ENCODE measurements at places on chromosomes 4 and X. TPM values are rescaled to one million over a fixed set of nuclear protein-coding genes. Genes with fewer than 3 reads are reported as not detected.
A peak's percentile ranks its signal among the peaks of the same experiment; 100 is the strongest.

XPNPEP2 gene
- total RNA-seq = 0.16 TPM

- no peak overlapping the region for H3K27ac ChIP-seq
- DNase-seq = no peak
- H3K36me3 ChIP-seq = no peaks in the 10 kb centered on the region
- H3K27me3 ChIP-seq = no peaks in the 10 kb centered on the region
These were observed 41.4 kb downstream of the GUCY2F start for GRCh38 chrX:109440475-109440874.

DNA sequence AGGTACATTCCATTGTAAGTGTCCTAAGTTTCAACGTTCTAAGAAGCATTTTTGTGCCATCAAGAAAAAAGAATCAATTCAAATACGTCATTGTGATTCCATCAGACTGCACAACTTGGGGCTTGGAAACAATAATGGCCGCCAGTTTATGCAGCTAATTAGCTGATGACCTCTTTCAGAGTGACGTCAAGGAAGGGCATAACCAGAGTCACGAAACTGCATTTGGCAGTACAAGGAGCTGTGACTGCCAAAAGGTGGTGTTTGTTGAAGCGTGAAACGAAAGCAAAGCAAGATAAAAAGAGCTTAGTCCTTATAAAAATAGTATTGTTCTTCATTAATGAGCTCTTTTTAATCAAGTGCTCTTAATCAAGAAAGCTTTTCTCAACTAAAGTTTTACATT is 81.1 kb upstream of the SH3RF1 start:
- H3K27ac ChIP-seq = no peak overlapping the region
- no peaks in the 10 kb centered on the region for H3K4me1 ChIP-seq
- DNase-seq = no peak
- no peak overlapping the region for H3K4me3 ChIP-seq
- H3K27me3 ChIP-seq = no peaks in the 10 kb centered on the region

DNA sequence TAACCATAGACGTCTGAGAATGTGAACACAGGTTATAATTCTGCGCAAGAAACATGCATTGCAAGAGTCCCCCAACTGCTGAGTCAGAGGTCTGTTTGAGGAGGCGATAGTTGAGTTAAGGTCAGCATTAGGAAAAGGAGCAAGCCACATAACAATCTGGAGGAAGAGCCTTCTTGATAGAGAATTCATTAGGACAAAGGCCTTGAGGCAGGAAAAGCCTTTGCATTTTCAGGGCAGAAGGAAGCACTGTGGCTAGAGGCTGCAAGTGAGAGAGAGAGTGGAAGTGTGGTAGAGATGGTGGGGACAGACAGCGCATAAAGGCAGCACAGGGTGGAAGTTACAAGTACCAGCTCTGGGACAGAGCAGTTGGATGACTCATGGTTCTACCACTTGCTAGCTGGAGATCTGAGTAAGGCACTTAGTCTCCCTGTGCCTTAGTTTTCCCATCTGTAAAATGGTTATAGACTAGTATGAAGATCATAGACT is 125.8 kb upstream of the LNX1 start:
- no peak overlapping the region for H3K27ac ChIP-seq
- H3K4me1 ChIP-seq = no peaks in the 10 kb centered on the region
- no peak for DNase-seq
- no peak overlapping the region for H3K4me3 ChIP-seq

DNA sequence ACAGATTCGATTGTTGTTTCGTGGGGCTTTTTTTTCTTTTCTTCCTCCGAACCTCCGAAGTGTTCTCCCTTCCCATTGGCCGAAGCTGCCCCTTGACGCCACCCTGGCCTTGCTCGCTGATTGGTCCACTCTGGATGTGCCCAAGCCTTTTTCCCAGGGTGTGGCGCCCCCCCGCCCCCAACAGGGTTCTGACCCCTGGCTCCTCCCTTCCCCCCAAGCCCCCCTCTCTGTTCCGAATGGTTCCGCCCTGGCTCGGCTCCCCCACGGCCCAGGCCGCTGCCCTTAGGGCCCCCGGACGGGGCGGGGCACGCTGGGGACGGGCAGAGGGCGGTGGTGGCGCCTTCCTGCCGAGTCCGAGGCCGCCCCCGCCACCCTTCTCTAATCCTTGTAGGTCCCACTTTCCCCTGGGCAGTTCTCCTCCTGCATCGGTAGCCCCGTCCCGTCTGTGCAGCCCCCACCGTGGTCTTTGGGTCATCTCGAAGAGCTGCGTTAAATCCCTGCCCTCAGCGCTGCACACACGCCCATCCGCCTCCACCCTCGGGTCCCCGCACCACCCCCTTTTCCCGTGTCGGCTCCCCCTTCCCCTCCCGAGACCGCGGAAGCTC is 25.5 kb downstream of the UTP14A start:
- peak; percentile 68 for DNase-seq
- H3K27me3 ChIP-seq = peaks cover 3% of the 10 kb centered on the region
- H3K4me3 ChIP-seq = peak overlapping the region; percentile 69

GUCY1A1 gene
- total RNA-seq = 0.09 TPM

- no peak for DNase-seq
- H3K36me3 ChIP-seq = no peaks in the 10 kb centered on the region
- no peak overlapping the region for H3K4me3 ChIP-seq
- no peak overlapping the region for H3K27ac ChIP-seq
These were observed 15.9 kb upstream of the COX7B2 start for GRCh38 chr4:46924789-46925529.

DNA sequence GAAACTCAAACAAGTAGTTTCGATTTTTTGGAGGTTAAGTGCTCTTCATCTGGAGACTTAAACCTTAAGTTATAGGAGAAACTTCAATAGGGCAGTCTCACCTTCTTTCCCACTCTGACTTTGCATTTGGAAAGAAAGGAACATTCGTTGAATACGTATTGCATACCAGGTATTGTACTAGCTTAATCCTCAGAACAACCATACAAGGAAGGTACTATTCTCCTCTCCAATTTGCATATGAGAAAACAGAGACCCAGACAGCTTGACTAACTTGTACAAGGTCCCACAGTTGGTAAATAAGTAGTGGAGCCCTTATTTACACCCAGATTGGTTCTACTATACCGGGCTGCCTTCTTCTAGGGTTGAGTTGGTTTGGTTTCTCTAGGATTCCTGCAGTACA is 32.6 kb downstream of the AMOT start:
- H3K4me1 ChIP-seq = no peaks in the 10 kb centered on the region
- H3K27ac ChIP-seq = no peak overlapping the region
- no peak for DNase-seq
- no peak overlapping the region for H3K4me3 ChIP-seq

DNA sequence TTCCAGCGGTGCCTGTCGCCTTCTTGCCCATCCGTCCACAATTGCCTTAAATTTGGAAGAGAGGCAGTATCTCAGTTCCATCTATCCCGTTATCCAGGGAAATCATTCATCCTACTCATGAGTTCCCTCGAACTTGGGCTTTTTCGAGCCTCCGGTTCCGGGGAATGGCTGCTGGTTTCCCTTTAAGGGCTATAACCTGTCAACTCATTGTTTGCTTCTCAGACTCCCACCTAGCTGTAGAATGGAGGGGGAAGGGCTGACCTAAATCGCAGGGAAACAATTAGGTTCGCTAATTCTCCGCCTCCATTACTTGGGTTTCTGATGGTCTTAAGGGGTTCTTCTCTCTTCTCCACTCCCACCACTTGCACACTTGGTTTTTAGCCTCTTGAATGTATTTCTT is 1.2 kb downstream of the UCHL1 start:
- H3K4me3 ChIP-seq = peak overlapping the region; percentile 62
- H3K27ac ChIP-seq = no peak overlapping the region
- peaks cover 51% of the 10 kb centered on the region for H3K27me3 ChIP-seq
- peaks cover 10% of the 10 kb centered on the region for H3K4me1 ChIP-seq

- H3K36me3 ChIP-seq = no peaks in the 10 kb centered on the region
- no peaks in the 10 kb centered on the region for H3K27me3 ChIP-seq
These were observed 172.4 kb downstream of the PDGFC start for GRCh38 chr4:156799121-156799589.

DNA sequence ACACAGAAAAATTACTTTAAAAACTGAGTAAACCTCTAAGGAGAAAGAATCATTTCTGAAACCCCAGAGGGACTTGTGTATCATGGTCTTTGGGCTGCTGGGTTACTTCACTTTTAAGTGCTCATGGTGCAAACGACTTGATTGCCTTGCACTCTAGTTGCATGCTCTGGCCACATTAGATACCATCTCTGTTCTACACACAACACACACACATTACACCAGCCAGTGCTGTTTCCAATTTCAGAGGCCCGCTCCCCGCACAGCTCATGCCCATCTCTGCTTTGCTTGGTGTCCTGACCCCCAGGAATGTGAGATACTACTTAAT is 2.1 kb downstream of the PPP3CA start:
- peaks cover 13% of the 10 kb centered on the region for H3K27me3 ChIP-seq
- peaks cover 42% of the 10 kb centered on the region for H3K4me1 ChIP-seq
- H3K36me3 ChIP-seq = no peaks in the 10 kb centered on the region
- peak overlapping the region; percentile 95 for H3K4me3 ChIP-seq
- peak overlapping the region; percentile 75 for H3K27ac ChIP-seq

- no peaks in the 10 kb centered on the region for H3K27me3 ChIP-seq
- DNase-seq = no peak
- H3K4me1 ChIP-seq = no peaks in the 10 kb centered on the region
- H3K36me3 ChIP-seq = no peaks in the 10 kb centered on the region
These were observed 89.4 kb upstream of the TLL1 start for GRCh38 chr4:165783626-165784025.

PCSK1N gene
- 1.1 TPM for total RNA-seq

PTCHD1 gene
- total RNA-seq = not detected

IGSF1 gene
- not detected for total RNA-seq

ADGRG4 gene
- not detected for total RNA-seq

- no peak overlapping the region for H3K27ac ChIP-seq
- DNase-seq = no peak
- H3K27me3 ChIP-seq = peaks cover 2% of the 10 kb centered on the region
- H3K4me1 ChIP-seq = no peaks in the 10 kb centered on the region
These were observed 114.0 kb upstream of the INPP4B start for GRCh38 chr4:142960126-142960525.

DNA sequence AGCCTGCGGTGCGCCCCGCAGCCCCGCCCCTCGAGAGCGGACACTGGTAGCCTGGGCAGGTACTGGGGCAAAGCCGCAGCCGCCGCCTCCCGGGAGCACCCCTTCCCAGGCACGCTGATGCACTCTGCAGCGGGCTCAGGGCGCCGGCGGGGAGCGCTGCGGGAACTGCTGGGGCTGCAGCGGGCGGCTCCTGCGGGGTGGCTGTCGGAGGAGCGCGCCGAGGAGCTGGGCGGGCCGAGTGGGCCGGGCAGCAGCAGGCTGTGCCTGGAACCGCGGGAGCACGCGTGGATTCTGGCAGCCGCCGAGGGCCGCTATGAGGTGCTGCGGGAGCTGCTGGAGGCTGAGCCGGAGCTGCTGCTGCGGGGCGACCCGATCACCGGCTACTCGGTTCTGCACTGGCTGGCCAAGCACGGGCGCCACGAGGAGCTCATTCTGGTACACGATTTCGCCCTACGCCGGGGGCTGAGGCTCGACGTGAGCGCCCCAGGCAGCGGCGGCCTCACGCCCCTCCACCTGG is 401 bp downstream of the SOWAHD start:
- no peaks in the 10 kb centered on the region for H3K27me3 ChIP-seq
- H3K36me3 ChIP-seq = no peaks in the 10 kb centered on the region
- peaks cover 45% of the 10 kb centered on the region for H3K4me1 ChIP-seq
- peak; percentile 31 for DNase-seq
- peak overlapping the region; percentile 45 for H3K4me3 ChIP-seq

DNA sequence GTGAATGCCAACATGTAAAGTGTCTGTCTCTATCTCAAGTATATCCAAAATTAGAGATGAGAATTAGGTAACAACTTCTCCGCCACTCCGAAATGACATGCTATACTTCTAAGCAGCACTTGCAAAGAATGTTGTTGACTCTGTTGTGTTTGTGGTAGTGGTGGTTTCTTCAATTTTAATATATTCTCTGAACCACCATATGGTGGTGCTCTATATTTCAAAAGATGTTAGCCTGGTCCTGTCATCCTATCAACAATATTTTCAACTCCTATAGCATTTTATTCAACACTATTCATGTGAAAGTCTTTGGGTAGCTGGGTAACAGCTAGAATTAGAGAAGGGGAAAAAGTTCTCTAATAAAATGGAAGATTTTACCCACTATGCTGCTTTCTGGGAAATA is 1622.8 kb upstream of the IGFBP7 start:
- no peak overlapping the region for H3K4me3 ChIP-seq
- H3K36me3 ChIP-seq = no peaks in the 10 kb centered on the region
- H3K27ac ChIP-seq = no peak overlapping the region
- no peaks in the 10 kb centered on the region for H3K4me1 ChIP-seq

DNA sequence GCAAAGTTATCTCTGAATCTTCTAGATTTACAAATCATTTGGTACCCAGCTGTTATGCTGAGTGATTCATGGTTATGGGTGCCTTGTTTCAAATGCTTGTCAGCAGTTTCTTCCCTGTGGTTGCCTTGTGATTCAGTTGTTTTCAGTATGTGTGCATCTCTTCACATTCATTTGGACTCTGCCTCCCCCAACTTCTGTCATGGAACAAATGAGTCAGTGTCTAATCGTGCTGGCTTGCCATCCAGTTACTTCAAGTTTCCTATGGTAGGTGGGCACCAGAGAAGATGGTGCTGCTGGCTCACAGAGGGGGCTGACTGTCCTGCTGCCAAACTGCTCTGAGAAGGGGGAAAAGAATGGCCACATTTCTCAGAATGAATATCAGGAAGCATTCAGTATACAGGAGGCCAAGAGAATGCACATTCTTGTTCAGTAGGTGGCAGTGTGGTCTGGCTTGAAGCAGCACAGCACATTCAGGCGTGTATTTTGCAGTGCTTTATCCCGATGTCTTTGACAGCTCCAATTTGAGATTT is 260.9 kb downstream of the GLUD2 start:
- peak overlapping the region; percentile 79 for H3K27ac ChIP-seq
- no peak overlapping the region for H3K4me3 ChIP-seq
- peaks cover 15% of the 10 kb centered on the region for H3K4me1 ChIP-seq
- H3K27me3 ChIP-seq = peaks cover 3% of the 10 kb centered on the region

PRDM5 gene
- total RNA-seq = 0.52 TPM

DNA sequence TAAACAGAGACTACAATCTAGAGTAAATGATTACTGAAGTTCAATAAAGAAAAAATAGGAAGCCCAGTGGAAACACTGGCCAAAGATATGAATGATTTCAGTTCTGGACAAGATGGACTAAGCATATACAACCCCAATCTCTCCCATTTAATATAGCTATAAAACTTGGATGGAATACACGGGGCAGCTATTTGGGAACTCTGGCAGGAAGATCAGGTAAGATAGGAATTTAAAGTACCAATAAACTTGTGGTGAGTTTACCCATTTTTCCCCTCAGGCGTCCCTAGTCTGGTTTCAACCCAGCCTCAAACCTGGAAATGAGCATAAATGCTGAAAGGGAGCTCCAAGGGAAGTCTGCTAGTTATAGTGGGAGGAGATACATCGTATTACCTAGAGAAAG is 20.4 kb downstream of the NUP54 start:
- no peak overlapping the region for H3K27ac ChIP-seq
- H3K36me3 ChIP-seq = peaks cover 46% of the 10 kb centered on the region
- no peak overlapping the region for H3K4me3 ChIP-seq
- H3K4me1 ChIP-seq = no peaks in the 10 kb centered on the region
- H3K27me3 ChIP-seq = no peaks in the 10 kb centered on the region
- no peak for DNase-seq

EDA2R gene
- 1.8 TPM for total RNA-seq

BTK gene
- 1.6 TPM for total RNA-seq

All from activated CD8-positive, alpha-beta T cell treated with anti-CD3 and anti-CD28 coated beads for 36 hours (primary cell).